ENCODE measurements at places on chromosomes 3 and 15.

GRCh38 chr15:48242015-48242414 lies 35.9 kb downstream of the SLC12A1 start:
- no peak for DNase-seq

GRCh38 chr3:79947469-79947868 lies 179.7 kb upstream of the ROBO1 start:
- no peak for DNase-seq

DNA sequence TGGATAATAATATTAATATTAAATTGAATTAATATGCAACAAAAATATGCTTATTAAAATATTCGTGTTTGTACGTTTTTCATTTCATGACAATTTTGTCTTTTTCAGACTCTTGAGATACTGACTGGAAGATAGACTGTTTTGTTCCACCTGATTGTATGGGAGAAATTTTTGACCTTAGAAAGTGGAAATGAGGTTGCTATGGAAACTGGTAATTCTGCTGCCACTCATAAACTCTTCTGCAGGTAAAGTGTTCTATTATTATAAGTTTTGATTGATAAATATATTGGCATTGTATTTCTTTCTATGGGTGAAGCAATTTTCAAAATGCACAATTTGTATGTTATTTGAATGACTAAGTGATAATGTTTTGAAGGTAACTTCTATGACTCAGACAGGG lies 55.0 kb downstream of the CNTN6 start:
- no peak for DNase-seq

- no peak for DNase-seq
Measured at GRCh38 chr3:48747706-48748105, 30.7 kb upstream of the IP6K2 start.

DNA sequence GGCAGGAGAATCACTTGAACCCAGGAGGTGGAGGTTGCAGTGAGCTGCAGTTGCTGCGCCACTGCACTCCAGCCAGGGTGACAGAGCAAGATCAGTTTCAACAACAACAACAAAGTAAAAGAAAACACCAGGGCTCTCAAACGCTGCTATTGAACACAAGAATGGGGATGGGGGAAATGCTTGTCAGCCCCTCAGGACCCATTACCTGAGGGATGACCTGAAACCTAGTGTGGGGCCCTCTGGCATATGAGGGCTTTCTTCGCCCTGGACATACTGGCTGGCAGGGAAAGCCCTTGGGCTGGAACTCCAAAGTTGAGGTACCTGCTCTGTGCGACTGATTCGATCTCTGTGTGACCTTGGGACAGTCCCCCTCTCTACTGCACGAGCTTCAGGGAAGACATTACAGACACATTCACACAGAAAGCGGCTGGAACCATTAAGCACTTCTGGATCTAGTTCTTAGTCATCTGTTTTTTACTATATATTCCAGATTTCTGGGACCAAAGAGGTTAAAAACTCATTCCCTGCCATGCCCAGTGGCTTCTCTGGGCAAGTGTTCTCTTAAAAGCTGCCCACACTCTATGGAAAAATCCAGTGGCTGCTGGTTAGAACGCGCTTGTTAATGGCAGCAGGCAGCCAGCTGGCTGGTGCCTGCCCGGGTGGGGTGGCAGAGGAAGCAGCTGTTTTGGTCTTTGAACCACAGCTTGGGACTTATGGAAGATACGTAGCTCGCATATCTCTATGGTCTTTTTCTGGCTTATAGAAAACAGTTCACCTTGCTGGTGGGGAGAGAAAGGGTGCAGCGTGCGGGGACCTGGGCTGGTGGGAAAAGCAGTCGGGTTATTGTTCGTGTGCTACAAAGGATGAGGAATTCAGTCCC lies 57.2 kb downstream of the ATP1B3 start:
- no peak for DNase-seq

- DNase-seq, result no peak
Measured at GRCh38 chr3:120875989-120876388, 32.0 kb upstream of the STXBP5L start.

DNA sequence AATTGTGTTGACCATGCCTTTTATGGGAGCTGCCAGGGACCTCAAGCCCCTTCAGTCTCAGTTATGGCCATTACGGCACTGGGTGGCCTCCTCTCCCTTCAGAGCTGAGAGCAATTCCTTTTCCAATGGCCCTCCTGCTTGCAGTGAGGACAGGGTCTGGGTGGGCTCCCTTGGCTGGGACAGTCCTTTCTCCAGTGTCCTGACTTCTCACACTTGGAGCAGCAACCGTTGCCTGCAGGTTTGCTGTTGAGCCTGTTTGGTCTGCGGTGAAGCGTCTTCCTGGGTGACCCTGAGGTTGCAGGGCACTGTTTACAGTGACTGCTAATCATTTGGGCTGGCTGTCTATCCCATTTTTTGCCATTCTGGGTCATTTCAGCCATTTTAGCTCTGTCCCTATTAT lies 3.5 kb upstream of the CCDC80 start:
- DNase-seq, result no peak

DNA sequence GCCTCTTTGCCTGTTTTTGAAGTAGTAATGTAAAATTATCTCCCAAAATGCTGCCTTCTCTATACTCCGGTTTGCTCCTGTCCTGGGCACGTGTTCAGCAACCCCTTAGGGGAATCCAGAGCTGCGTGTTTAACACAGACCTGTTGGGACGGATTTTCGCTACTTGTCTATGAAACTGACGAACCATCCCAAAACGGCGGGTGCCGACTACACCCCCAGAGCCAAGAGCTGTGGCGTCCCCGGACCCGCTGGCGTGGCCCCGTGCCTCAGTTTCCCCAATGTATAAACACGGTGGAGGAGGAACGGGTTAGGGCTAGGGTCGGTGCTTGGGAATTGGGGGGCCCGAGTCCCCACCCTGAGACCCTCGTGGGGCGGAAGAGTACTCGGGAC lies 473 bp downstream of the FHIT start:
- DNase-seq, result no peak

GRCh38 chr3:39211332-39212130 lies 19.1 kb upstream of the XIRP1 start:
- DNase-seq, result no peak

DNA sequence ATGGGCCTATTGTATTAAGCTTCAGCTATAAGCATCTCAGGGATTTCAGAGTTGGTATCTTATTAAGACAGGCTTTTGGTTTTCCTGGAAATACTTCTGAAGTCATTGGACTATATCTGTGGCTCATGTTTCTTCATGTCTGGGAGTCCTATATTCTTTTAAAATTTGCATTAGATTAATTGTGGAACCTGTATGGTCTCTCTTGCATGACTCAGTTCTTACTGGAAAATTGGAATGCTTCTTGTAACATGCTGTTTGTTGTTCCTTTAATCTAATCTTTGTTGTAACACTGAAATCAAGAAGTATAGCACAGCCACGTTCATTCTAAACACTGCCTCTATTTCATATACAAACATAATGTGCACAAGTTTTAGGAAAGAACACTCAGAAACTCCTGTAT lies 208.1 kb downstream of the RBMS3 start:
- DNase-seq, result no peak

- no peak for DNase-seq
Measured at GRCh38 chr3:62863648-62864047, 11.6 kb downstream of the CADPS start.

DNA sequence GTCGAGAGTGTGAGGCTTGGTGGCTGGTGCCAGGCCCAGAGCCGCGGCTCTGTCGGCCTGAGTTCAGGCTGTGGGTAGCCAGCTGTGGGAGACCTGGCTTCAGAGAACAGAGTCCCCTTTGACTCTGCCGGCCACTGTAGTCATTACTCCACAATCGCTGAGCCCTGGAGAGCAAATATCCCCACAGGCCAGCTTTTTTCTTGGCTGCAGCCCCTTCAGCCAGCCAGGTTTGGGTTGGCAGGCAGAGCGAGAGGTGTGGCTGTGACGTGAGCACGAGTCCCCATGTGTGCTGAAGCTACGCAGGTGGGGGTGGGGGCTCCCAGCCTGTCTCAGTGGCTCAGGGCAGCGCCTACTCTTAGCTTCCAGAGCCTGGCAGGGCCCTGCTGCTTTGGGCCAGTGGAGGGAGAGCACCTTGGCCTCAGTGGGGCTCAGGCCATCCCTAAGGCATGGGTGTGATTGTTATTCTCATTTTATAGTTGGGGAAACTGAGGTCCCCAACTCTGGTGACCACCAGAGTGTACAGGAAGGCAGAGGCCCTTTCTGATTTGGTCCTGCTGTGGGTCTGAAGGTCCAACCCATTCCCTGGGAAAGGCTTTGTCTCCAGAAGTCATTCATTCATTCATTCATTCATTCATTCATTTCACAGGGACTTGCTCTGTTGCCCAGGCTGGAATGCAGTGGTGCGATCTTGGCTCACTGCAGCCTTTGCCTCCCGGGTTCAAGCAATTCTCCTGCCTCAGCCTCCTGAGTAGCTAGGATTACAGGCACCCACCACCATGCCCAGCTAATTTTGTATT lies 45.7 kb upstream of the LCTL start:
- no peak for DNase-seq

DNA sequence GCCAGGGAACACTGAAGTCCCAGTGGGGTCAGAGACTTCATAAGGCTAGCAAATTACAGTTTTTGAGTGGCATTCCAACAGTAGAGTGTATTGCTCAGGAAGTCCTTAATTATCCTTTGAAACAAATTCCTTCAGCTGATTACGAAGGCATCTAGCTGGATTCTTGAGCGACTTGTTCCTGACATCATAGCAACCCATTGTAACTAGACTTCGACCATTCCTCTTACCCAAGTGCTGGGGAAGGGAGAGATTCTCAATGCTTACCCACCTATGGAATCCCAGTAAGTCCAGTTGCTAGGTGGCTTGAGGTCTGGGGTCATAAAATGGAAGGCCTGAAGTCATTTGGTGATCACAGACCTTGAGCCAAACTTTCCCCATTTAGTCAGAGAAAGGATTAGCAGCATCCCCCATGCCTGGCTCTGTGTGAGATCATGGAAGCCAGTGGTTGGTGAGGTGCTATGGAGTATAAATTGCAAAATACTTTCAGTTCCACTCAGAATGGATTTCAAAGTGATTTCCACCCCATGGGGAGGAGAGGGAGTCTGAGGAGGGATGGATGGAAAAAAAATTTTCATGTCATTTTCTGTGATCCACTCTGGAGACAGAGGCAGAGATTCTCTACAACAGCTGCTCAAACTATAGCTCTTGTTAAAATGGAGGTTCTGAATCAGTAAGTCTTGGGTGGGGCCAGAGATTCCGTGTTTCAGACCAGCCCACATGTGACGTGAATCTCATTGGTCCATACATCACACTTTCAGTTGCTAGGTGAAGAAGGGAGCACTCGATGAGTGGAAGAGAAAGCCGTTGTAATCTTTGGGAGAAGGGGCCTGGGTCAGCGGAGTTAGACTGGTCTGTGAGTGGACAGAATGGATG lies 45.7 kb downstream of the CD86 start:
- DNase-seq, result peak; percentile 87

- peak; percentile 2 for DNase-seq
Measured at GRCh38 chr15:89335298-89336041, 846 bp upstream of the POLG start.

- DNase-seq, result no peak
Measured at GRCh38 chr15:27990521-27991515, 108.3 kb downstream of the OCA2 start.

DNA sequence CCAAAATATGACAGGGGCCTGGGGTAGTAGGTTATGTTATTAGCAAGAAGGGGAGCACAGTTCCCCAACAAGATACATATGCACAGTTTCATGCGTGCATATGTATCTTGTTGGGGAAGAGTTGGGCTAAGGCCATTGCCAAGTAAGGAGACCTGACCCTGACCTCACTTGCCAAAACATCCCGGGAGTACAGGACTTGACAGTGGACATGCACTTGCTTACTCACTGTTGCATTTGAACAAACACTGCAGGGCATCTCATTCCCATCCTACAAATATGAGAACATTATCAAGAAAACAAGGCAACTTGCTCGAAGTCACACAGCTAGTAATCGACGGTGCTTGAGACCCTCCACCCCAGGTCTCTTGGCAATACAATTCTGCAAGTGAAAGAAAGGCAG lies 4.8 kb upstream of the CAMP start:
- no peak for DNase-seq

DNA sequence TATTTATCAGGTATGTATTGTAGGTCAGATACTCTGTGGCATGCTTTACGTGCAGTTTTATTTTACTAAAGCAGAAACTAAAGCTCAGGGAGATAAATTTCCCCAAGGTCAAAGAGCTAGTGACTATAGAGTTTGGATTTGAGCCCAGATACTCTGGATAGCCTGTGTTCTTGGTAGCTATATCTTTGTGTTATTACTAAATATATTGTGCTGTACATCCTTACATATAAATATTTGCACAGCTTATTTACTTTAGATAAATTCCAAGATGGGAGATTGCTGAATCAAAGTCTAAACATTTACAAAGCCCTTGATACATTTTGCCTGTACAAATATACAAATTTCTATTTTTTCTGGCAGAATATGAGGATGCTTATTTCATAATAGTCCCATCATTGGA lies 660.9 kb upstream of the NAALADL2 start:
- DNase-seq, result no peak

DNA sequence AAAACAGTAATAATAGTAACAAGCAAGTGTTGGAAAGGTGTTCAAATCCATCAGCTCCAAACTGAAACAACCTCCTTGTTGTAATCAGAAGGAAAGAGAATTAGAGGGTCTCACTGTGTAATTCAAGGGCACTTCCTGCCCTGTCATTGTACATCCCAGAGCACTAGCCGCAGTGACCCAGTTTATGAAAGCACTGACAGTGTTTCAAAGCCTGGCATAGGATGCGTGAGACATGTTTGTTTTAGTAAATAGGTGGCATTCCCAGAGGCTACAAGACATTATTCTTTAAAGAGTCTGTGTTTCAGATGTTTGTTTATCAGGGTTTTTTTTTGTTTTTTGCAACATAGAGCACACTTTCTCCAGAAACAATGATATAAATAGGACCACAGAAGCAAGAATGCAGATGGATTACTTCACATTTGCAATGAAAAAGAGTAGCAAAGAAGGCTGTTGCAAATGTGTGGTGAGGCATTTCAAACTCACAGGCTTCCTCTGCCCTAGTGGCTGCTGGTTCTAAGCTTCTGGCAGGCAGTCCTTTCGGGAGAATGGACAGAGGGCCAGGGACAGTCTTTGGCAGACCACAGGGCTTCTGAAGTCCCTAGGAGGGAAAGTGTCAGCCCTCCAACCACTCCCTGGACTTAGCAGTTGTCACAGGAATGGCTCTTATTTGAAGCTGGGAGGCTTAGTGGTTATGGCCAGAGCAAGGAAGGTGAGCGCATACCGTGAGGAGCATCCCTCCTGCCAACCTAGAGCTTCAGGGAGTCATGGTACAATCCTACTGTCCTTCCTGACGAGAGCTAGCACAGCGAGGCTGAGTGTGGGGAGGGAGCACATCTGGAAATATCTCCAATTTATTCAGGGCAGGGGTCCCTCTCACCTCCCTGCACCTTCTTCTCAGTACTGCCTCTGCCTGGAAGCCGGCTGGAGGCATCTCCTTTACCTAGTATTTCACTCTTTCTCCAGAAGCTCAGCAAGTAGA lies 31.4 kb upstream of the TIPARP start:
- DNase-seq, result no peak

DNA sequence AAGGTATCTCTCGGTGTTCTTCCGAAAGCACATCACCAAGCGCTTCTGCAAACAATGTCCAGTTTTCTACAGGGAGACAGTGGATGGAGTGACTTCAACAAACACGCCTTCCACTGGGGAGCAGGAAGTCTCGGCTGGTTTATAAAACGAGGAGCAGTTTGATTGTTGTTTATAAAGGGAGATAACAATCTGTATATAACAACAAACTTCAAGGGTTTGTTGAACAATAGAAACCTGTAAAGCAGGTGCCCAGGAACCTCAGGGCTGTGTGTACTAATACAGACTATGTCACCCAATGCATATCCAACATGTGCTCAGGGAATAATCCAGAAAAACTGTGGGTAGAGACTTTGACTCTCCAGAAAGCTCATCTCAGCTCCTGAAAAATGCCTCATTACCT lies 4.6 kb downstream of the CCR2 start:
- no peak for DNase-seq

- peak; percentile 95 for DNase-seq
Measured at GRCh38 chr3:16504242-16504641, 9.3 kb downstream of the RFTN1 start.

All from inflammatory macrophage treated with lipopolysaccharide for 4 hours (primary cell).